ENCODE measurements at places on chromosomes 1 and 21.

DNA sequence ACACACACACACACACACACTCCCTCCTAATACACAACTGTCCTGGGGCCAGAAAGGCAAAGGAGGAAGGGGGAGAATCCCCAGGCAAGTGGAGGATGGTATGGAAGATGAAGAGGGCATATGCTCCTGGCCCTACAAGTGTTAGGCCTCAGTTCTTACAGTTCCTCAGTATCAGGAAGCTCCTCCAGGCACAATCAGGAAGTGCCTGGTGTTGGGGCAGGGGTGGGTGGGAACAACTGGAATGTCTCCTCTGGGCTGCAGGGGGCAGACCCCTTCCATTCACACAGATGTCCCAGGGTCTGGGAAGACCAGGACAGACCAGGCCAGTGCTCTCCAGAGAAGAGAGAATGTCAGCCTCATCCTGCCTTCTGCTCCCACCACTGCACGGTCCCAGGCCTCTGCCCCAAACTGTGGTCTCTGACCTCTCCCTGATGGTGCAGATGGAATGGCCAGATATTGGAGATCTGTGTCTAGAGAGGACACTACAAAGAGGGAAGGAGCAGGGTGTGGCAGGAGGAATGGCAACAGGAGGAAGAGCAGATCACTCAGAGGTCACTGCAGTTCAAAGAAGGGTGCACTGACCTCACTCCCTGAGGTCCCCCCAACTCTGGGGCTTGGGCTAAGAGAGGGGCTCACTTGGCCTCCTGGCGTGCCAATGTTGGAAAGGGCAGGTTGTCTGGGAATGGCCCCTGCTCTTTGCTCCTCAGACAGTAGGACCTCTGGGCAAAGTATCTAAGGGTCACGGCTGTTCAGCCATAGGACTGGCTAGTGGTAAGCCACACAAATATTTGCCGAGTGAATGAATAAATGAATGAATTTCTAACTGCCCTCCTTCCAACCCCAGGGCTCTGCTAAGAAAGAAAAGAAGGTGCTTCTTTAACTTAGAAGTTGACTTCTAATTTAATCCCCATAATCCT lies 2.5 kb upstream of the DENND2D start:
- no peak for DNase-seq

GRCh38 chr1:223209293-223209898 lies 66.3 kb upstream of the TLR5 start:
- DNase-seq: no peak

DNA sequence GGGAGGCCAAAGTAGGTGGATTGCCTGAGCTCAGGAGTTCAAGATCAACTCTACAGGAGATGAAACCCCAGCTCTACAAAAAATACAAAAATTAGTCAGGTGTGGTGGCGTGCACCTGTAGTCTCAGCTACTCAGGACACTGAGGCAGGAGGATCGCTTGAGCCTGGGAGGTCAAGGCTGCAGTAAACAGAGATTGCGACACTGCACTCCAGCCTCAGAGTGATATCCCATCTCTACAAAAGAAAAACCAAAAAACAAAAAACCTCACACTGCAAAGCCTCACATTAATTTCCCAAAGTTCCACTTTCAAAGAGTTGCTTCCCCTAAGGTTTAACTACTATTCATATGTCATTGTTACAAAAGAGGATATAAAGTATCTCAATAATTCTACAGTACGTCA lies 29.0 kb upstream of the FBXO28 start:
- no peak for DNase-seq

GRCh38 chr1:29518183-29518835 lies 282.0 kb downstream of the PTPRU start:
- DNase-seq: no peak

DNA sequence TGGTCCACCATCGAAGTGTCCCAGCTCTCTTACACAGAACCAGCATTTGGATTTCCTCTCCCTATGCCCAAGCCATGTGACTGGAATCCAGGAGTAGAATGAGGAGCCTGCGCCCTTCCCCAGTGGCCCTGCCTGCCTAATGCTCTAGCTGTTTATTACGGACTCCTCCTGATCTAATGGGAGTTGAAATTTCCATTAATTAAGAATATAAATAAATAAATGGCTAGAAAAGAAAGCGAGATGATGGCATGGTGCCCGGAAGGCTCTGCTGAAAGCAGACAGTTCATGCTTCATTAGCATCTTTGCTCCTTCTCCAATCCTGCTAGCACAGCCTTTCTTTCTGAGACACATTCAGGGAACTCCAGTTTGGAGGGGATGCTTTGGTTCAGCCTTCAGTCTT lies 216.2 kb downstream of the SEC16B start:
- no peak for DNase-seq

DNA sequence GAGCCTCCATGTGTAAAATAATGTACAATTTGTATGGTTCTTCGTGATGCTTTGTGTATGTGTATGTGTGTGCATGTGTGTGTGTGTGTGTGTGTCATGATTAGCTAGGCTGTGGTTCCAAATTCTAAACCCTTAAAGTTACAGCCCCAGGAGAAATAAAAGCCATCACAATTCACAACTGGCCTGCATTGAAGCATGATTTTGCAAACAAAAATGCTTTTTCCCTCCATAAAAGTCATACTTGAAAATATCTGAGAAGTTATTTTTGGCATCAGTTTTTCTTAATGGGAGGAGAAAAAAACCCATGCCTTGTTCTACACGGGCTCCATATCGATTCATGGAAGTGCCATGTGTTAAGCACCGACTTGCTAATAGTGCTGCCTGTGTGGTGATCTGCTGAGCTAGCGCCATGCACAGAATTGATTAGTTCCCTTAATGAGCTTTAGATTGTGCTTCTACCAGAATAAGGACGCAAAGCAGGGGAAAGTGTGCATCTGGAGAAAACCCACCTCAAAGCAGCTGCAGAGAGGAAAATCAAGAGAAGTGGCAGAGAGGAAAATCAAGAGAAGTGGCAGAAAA lies 207.3 kb downstream of the DSCAM start:
- no peak for DNase-seq

DNA sequence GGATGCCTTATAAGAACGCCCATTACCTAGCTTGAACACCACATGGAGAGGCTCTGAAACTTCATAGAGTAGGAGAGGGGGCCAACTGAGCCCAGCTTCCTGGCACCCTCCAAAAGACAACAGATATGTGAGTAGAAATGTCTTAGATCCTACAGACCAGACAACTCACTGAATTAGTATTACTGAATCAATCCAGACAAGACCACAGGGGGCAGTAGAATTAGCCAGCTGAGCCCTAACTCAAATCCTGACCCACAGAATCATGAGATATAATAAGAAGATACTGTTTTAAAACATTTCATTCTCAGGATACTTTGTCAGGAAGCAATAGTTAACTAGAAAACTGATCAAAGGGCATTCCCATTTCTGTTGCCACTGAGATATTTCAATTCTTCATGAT lies 45.8 kb upstream of the C1orf21 start:
- no peak for DNase-seq

GRCh38 chr1:173410794-173411236 lies 66.3 kb upstream of the PRDX6 start:
- DNase-seq: no peak

- DNase-seq: no peak
Measured at GRCh38 chr1:20483833-20484518, 2.0 kb downstream of the CAMK2N1 start.

- DNase-seq: no peak
Measured at GRCh38 chr1:44114098-44114497, 4.5 kb upstream of the KLF17 start.

GRCh38 chr1:150613061-150613920 lies 16.1 kb downstream of the ENSA start:
- no peak for DNase-seq

DNA sequence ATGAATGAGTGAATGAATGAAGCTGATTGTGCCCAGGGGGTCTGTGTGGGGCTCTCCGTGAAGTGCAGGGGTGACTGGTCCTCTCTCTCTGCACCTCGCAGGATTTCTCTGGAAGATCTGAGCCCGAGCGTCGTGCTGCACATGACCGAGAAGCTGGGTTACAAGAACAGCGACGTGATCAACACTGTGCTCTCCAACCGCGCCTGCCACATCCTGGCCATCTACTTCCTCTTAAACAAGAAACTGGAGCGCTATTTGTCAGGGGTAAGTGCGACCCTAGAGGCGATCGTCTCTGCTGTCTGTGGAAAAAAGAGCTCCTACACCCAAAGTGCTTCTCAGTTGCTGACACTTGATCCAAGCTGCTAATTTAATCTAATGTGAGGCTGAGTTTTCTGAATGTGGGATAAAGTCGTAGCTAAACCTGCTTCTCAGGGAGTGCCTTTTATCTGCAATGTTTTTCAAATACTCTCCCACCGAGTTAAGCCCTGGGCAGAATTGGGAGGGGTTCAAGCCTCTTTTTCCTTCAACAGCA lies 101.7 kb downstream of the HUNK start:
- DNase-seq: no peak

DNA sequence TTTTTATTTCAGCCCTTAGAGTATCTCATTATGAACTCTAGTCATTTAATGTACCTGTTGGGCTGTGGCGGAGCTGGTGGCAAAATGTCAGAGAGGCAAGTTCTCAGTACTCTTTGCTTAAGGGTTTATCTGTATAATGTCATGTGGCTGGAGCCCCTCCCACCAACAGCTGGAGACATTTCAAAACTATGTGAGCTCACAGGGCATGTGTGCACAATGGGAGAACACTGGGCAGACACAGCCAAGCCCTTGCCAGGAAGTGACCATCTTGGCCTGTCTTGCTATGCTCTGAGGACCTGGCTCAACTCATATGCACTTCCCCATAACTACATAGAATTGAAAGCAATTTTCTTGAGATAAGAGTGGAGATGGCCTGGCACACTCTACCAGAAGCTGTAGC lies 296.4 kb downstream of the PTPRU start:
- no peak for DNase-seq

DNA sequence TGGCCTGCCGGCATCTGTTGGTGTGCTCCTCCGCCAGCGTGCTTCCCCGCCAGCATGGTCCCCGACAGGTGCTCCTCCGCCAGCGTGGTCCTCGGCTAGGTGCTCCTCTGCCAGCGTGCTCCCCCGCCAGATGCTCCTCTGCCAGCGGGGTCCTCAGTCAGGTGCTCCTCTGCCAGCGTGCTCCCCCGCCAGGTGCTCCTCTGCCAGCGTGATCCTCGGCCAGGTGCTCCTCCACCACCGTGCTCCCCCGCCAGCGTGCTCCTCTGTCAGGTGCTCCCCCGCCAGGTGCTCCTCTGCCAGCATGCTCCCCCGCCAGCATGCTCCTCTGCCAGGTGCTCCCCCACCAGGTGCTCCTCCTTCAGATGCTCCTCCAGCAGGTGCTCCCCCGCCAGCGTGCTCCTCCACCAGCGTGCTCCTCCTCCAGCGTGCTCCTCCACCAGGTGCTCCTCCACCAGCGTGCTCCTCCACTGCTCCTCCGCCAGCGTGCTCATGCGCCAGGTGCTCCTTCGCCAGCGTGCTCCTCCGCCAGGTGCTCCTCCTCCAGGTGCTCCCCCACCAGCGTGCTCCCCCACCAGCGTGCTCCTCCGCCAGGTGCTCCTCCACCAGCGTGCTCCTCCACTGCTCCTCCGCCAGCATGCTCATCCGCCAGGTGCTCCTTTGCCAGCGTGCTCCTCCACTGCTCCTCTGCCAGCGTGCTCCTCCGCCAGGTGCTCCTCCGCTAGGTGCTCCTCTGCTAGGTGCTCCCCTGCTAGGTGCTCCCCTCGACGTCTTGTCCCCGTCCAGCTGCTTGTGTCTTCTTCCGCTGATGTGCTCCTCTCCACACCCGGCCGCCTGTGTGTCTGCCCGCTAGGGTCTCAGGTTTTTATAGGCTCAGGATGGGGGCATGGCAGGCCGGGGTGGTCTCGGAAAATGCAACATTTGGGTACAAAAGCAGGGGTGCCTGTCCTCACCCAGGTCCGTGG lies 223.0 kb downstream of the NRIP1 start:
- no peak for DNase-seq

DNA sequence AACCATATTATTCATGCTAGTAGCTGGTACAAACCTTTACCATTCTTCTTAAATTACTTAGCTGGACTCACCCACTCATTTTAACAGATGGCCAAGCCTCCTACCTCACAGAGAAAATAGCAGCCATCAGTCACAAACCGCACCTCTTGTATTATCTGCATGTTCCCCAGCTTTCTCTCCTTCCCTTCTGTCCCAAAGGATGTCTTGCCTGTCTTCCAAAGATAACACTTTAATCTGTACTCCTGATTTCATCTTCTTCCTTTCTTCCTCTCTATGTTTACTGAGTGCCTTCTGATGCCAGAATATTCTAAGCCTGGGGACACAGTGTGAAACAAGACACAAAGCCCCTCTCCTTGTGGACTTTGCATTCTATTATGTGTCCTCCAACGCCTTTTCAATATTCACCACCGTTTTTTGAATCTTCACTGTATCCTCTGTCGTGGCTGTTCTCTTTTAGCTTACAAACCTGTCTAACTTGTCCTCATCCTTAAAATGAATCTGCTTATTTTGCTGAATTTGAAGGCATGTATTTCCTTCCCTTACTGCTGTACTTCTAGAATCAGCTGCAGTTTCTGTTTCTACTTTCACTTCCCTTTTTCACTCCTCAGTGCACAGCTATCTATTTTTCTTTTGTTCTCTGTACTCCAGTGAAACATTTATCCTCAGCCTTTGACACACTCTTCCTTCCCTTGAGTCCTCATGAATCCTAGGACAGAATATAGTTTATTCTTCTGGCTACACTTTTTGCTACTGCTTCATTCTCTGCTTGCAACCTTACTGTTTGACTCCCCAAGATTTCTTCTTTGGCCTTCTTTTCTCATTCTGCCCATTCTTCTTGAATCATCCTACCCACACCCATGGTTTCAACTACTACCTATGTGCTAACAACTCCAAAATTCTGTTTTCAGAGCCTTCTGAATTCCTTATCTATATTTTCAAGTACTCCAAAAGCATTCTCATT lies 216.9 kb upstream of the SAMSN1 start:
- no peak for DNase-seq

DNA sequence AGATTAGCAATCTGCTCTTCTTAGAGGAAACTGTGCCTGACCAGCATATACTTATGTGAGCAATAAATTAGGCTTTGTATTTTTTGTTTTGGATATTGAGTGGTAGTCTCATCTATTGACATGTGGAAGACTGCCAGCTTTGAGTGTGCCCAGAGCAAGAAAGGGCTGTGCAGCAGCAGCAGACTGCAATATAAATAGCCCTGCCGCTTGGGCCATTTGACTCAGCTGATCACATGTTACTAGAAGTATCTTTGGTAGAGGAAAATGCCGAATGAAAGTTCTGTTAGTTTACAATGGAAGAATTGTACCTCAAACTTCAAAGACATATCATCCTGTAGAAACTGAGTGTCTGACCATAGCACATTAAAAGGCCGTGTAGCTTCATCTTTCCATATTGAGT lies 9.1 kb upstream of the PSMB2 start:
- no peak for DNase-seq

- DNase-seq: no peak
Measured at GRCh38 chr1:92424381-92424780, 62.3 kb downstream of the GFI1 start.

- DNase-seq: no peak
Measured at GRCh38 chr1:181344091-181344490, 139.2 kb upstream of the CACNA1E start.

DNA sequence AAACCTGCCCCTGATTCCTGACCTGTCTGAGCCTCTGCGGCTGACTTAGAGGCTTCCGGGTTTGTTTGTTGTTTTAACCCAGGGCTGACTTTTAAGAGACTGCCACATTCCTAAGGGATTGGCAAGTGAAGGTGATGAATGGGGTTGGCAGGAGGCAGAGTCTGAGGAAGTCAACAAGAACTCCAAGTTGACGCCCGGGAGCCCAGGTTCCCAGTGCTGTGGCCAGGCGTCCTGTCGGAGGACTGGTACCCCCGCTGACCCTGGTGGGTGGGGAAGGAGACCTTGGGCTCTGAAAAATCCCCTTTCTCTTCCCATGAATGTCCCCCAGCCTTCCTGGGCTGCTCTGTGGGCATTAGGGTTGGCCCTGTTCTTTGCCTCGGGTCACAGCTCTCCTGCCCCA lies 19.7 kb upstream of the EPS8L3 start:
- no peak for DNase-seq
